ENCODE measurements at places on chromosomes 6 and 20.

DNA sequence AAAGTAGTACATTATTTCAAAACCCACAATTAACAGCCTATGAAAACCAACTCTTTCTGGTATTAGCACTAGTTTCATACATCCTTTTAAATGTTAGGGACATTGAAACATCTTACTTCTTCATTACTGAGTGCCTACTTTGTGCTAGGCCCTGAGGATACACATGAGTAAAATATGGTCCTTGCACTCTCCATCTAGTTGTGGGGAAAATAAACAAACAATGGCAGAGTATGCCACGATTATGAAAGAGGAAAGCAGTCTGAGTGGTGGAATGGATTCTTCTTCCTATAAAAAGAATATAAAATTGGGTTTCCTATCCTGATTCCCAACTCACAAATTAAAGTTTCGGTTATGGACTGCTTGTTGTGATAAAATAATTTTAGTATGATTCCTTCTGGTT, 84.9 kb downstream of the ATXN1 start:
- no peak for DNase-seq

- DNase-seq = no peak
Measured at GRCh38 chr6:159468994-159469393, 224.0 kb downstream of the SOD2 start.

- peak; percentile 60 for DNase-seq
Measured at GRCh38 chr6:2353412-2354137, 108.2 kb upstream of the GMDS start.

GRCh38 chr6:35599761-35600658, 87.3 kb upstream of the TULP1 start:
- no peak for DNase-seq

GRCh38 chr6:87543696-87544473, 45.9 kb downstream of the RARS2 start:
- no peak for DNase-seq

GRCh38 chr6:125748406-125749172, 843 bp upstream of the HEY2 start:
- no peak for DNase-seq

- no peak for DNase-seq
Measured at GRCh38 chr6:21185861-21186478, 407.6 kb upstream of the SOX4 start.

DNA sequence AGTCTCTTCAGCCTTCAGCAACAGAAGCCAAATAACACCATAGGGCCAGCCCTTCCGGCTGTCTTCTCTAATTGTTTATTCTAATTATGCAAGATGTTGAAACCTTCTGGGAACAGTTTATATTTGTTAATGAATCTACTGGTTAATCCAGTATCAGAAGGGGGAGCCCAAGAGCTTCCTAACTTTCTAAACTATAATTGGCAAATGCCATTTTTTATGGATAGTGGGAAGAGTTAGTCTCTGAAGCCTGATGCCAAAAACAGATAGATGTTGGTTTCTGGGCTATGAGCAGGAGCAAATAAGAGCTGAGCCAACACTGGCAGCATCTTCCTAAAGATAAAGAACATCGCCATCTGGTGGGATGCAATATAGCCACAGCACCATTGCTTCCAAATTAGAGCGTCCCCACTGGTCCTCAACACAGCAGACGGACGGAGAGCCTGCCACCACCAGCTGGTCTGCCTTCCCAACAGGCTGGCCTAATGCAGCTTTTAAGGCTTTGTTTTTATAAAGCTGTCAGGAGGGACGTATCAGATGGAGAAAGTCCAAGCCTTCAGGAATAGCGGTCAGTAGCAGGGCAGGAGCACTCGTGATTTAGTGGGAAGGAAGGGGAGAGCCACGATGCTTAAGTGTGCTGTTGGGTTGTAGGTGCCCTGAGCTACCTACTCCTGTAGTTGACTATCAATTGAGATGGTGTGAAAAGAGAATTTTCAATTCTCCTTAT, 118.8 kb downstream of the RALGAPA2 start:
- peak; percentile 59 for DNase-seq

GRCh38 chr6:99349171-99350141, at the start of gene FAXC:
TSS of gene FAXC (minus strand) at chr6:99349674. CDS start at chr6:99349372, 302 bp downstream.
- DNase-seq = peak; percentile 50

GRCh38 chr6:30555816-30556065, 548 bp downstream of the GNL1 start:
- DNase-seq = no peak

DNA sequence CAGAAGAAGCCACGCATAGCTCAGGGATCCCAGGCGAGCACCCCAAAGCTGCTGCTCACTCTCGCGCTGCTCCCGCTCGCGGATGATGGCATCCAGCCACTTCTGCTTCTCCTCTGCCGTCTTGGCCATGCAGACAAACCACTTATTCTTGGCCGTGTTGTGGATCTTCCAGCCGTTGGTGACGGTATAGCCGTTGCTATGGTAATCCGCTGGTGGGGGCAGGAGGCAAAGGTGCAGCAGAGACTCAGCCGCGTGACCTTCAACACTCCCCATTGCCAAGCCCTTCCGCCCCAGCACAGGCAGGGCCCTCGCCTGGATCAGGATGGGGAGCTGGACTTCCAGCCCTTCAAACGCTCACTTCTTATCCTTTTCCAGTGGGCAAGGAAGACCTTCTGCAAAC, 136.9 kb downstream of the PREX1 start:
- DNase-seq = no peak

DNA sequence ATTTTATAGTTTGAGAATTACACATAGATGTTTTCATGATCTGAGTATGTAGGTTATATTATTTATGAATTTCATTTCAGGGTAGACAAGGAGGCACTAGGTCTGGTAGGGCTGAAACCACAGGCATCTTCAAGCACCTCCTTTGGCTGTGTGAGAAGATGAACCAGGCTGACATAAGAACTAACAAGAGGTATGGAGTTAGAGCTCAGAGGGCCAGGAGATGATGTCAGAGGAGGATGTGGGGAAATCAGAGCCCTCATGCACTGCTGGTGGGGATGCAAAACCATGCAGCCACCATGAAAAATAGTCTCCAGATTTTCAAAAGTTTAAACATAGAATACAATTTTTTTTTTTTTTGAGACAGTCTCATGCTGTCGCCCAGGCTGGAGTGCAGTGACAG, 13.6 kb upstream of the RIPOR3 start:
- DNase-seq = no peak

GRCh38 chr6:41503827-41504465, 42.2 kb upstream of the FOXP4 start:
- peak; percentile 4 for DNase-seq

DNA sequence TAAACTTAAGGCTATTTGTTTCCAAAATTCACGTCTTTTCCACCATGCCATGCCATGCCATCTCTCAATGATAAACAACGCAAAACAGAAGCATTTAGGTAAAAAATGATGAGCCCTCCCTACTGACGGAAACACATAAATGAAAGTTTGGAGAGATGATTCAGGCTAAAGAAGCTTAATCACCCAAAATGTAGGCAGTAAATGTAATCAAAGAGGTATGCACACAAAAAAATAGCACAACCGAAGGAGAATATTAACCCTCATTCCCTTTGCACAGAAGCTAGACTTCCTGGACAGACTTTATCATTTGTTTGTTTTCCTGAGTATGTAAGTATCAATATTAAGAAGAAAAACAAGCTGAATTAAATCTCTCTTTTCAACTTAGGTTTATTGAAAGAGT, 28.8 kb downstream of the DCDC2 start:
- DNase-seq = no peak

- no peak for DNase-seq
Measured at GRCh38 chr6:43989581-43990146, 137.6 kb downstream of the MRPL14 start.

DNA sequence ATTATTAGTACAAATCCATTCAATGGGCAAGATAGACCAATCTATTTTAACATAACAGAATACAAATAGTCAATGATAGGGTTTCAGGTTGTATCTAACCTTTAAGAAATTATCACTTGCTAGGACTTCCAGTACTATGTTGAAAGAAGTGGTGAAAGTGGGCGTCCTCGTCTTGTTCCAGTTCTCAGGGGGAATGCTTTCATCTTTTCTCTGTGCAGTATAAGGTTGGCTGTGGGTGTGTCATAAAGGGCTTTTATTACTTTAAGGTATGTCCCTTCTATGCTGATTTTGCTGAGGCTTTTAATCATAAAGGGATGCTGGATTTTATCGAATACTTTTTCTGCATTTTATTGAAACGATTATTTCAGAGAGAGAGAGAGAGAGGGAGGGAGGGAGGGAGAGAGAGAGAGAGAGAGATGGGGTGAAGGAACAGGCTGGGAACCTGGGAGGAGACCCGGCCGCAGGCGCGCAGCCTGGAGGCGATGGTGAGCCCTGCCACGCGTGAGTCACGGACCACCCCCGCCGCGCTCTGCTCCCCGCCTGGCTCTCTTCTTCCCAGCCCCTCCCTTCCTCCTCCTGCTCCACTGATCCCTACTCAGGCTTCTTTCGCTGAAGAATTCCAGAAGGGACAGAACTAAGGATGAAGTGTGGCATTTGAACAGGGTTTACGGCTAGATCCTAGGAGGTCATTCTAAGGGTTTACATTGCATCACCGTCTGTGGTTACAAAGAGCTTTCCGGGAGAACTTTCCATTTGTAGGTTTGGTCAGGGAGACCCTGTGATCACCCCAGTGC, 45.5 kb upstream of the HLA-E start:
- DNase-seq = peak; percentile 23

DNA sequence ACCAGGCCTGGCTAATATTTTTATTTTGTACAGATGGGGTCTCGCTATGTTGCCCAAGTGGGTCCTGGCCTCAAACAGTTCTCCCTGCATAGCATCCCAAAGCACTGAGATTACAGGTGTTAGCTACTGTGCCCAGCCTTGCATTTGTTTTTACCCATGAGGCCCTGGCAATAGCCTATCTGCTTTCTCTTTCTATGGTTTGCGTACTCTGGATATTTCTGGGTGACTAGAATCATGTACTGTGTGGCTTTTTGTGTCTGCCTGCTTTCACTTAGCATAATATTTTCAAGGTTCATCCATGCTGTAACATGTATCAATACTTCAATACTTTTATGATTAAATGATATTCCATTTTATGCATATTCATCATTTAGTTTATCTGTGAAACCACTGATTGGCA, 451.7 kb downstream of the GRIK2 start:
- DNase-seq = no peak

GRCh38 chr6:42805297-42805861, 23.5 kb downstream of the BICRAL start:
- no peak for DNase-seq

DNA sequence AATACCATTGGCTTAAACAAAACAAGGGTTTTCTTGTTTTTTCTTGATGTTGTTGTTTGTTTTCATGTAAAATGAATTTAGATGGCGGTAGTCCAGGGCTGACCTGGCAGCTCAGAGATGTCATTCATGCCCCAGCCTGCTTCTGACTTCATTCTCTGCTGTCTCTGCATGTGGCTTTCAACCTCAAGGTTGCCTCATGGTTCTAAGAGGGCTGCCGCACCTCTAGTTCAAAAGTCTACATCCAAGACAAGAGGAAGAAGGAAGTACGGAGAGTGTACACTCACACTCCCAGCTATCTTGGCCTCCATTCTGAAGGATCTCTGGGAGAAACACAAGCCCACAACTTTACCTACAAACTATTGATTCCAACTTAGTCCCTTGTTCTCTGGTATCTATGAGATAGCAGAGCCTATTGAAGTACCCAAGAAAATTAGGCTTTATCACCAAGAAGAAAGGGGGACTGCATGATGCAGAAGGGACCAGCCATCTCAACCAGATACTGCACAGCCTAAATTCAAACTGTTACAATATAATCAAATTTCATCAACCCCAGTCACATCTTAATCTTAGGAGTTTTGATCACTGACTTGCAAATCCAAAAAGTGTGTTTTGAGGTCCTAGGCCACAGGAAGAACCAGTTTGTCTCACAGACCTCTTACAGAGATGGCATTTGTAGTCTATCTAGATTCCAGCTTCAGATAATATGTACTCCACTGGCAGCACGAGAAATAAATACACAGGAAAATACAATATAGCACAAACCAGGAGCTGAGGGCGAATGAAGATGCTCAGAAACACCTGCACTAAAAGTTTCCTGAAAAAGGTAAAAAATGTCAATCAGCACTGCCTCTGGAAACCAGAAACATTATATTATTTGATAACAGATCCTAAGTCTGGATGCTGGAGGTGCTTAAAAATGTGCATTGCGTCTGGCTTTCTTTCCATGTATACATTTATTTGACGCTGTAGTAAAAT, 866 bp upstream of the BTN3A3 start:
- no peak for DNase-seq

GRCh38 chr6:143160015-143160414, 99.3 kb downstream of the AIG1 start:
- peak; percentile 32 for DNase-seq

GRCh38 chr6:87274660-87275274, 47.6 kb upstream of the SMIM8 start:
- no peak for DNase-seq

DNA sequence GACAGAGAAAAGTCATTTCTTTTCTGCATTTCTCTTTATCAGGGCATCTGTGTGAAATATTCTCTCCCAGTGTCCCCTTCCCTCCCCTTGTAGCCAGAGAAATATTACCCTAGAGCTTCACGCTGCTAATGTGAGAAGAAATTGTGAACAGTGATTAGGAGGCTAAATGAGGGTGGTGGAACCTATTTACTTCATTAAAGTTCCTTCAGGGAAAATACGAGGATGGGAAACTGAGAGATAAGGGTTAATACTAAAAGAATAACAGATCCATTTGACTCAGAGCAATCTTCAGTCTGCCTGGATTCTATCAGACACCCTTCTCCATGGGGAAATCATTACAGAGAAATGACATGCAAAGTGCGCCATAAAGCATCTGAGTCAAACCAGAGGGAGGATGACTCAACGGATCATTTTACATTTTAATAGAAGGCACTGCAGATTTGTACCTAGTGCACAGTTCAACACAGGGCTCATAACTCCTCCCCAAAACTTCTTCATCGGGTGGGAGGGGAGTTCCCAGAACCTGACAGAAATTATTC, 131.3 kb downstream of the GJA10 start:
- DNase-seq = peak; percentile 12

DNA sequence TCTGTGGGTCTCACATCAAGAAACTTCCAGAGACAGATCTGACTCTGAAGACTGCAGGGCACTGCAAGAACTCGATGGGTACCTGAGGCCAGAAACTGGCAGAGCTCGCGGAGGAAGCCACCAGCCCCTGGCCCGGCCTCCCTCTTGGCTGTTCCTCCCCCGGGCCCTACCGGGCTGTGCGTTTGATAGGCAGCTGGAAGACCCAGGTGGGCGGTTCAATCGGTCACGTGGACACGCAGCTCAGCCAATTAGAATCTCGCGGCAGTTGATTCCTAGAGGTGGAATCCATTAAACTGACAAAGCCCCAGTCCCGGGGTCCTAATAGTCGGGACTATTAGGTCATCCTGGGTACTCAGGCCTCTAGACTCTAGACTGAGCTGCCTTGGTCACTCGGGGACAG, 154.2 kb upstream of the PROKR2 start:
- DNase-seq = no peak

Data from ACHN (cell line).